Activated T-helper 1 cell treated with Interleukin-2 at 50 U/mL for 16 hours (primary cell): ENCODE measurements at places on chromosomes 11 and 22.

DNA sequence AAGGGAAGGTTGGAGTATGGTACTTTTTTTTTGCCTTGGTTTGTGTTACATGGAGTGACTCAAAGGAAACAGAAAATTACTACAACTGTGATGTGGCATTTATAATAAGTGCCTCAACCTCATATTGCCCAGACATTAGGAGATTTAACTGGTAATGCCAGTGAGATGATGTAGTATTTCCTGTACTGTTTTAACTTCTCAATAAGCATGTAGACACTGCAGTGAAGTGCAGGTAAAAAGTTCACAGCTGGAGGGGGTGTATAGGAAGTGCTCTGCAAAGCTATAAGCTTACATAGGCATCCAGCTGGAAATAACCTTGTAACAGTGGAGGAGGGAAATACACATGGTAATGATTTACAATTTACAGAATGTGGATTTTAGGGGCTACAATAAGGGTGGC is 138.2 kb upstream of the MTMR2 start:
- no peak for DNase-seq

DNA sequence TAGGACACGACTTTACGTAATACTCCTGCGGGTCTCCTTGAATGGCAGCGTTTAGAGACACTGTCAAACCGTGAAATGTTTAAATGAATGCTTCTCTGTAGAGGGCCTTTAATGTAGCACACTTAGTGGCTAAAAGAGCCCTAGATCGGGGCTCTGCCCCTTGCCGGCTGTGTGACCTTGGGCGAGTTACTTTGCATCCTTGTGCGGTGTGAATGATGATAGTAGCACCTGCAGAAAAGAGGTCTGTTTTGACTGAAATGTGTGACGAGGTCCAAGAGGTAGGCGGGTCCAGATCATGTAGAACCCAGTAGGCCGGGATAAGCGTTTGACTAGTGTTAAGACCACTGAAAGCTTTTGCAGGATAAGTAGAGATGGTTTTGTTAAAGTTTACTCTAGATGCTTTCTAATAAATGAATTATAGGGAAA is 866 bp downstream of the MED17 start:
- no peak for DNase-seq

DNA sequence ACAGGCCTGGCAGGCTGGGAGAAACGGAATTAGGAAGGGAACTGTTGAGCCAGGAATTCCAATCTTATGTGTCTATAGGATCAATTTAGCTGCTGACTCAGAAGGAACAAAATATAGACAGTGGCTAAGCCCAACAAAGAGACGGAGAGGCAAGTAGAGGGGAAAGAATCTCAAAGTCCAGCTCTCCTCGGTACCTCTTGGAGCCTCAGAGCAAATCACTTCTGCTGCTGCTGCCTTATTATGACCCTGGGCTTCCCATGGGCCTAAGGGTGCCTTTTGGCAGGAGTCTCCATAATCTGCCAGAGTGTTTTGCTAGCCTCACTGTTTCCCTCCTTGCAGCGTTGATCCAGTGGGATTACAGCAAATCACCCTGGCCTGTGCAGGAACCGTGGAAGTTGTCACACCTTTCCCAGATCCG is 31.7 kb downstream of the PAX6 start:
- DNase-seq = no peak

DNA sequence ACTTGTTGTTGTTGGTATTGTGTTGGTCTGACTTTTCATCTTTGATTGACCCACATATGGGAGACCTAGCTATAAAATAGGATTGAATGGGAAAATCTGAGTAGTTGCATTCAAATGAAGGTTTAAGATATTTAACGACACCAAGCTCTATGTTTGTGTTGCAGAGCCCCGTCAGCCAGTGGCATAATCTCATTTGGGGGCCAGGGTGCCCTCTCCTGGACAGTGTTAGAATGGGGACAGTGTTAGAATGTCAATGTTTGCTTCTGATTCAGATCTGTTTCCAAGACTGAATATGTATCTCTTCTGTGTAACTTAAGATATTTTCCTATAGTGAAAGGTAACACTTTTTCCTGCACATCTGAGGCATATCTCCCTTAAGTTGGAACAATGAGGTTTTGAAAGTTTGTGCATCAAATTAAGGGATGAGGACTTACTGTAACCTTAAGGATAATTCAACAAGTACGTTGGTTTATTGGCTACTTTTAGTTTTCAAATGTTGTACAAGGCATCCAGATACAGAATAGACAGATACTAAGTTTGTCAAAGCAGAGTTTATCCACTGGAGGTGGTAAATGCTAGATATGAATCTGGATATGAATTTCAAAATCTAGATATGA is 5.3 kb upstream of the OR52M1 start:
- peak; percentile 7 for DNase-seq

DNA sequence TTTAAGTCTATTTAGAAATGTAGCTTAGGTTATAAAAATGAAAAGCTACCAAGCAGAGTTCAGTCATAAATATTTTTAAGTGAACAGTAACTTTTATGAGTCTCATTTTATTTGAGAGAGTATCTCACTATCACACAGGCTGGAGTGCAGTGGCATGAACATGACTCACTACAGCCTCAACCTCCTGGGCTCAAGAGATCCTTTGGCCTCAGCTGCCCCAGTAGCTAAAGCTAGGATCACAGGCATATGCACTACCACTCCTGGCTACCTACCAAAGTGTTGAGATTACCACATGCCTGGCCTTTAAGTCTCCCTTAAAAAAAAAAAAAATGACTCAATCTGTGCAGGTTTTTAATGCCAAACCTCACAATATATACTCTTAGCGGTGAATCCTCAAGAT is 34.7 kb upstream of the CLNS1A start:
- no peak for DNase-seq

- DNase-seq = no peak
Observed at GRCh38 chr11:22780952-22781593, 48.5 kb downstream of the SVIP start.

- no peak for DNase-seq
Observed at GRCh38 chr11:46761807-46762206, 42.8 kb downstream of the F2 start.

DNA sequence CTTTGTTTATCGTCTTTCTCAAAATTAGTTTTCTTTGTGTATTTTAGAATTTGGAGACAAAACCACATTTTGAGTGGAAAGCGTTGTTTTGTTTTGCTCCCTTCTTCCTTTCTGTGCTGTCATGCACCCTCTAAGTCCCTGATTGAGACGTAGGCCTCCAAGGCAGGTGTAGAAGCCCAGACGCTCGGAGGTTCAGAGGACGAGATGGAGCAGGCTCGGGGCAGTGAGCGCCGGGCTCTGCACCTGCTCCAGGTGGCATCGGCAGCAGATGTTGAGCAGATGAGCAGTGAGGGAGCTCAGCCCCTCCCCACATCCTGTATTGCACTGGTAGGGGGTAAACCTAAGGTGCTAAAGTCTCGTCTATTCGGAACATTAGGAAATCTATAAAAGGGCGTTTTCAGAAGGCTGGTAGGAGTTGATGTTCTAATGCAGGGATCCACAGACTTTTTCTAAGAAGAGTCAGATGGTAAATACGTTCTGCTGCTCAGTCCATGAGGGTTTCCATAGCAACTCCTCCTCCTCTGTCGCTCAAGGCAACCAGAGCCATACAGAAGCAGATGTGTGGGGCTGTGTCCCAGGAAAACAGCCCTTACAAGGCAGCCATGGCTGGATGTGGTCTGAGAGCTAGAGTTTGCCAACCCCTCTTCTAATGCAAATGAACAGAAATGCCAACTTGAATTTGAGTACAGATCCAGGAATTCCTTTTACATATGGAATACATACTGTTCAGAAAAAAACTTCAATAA is 724.2 kb downstream of the BRD1 start:
- DNase-seq = no peak

GRCh38 chr11:77082838-77083565 is 16.2 kb downstream of the CAPN5 start:
- DNase-seq = peak; percentile 19

DNA sequence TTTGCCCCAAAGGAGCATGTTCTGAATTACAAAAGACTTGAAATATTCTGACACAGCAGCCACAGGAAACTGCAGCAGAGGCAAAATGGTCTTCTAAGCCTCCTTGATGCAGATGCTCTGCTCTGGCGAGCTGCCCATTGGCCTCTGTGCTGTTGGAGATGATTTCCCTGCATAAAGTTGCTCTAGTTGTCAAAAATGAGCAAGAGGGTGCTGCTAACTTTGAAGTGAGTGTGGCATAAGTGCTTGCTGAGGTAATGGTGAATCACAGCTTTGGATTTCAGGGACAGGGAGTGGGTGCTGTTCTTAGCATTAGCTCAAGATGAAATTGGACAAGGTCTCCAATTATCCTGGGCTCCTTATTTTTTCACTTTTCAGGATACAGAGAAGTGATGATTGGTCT is 435.4 kb downstream of the TMEM135 start:
- DNase-seq = no peak
